ENCODE measurements at places on chromosomes 16 and 17.

- no peak for DNase-seq
These were observed 460.8 kb upstream of the TOM1L1 start for GRCh38 chr17:54439816-54440215.

GRCh38 chr17:40559564-40559916 is 5.7 kb downstream of the CCR7 start:
- DNase-seq, result no peak

DNA sequence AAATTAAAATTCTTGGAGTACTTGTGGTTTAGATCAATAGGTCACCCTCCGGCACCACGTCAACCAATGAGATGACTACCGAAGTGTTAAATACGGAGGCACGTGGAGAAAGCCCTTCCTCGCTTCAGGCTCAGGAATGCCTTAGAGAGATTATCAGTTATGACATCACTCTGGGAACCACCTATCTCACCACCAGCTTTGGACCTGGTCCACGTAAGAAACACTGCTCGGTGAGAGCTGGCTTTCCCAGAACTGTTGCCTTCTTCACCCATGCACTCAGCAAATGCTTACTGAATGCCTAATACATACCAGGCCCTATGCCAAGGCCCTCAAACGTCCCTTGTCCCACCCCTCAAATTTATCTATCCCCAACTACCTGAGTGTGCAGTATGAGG is 71.3 kb downstream of the SMG6 start:
- peak; percentile 96 for DNase-seq

GRCh38 chr17:82018989-82019689 is 3.5 kb downstream of the CENPX start:
- DNase-seq, result no peak
